ENCODE measurements at places on chromosomes 7 and 10. TPM values are rescaled to one million over a fixed set of nuclear protein-coding genes. Genes with fewer than 3 reads are reported as not detected.

Gene IKZF1
- total RNA-seq: 9.0 TPM

Gene PTPRN2
- total RNA-seq: 18.1 TPM

Gene LIPM
- total RNA-seq: not detected

DNA sequence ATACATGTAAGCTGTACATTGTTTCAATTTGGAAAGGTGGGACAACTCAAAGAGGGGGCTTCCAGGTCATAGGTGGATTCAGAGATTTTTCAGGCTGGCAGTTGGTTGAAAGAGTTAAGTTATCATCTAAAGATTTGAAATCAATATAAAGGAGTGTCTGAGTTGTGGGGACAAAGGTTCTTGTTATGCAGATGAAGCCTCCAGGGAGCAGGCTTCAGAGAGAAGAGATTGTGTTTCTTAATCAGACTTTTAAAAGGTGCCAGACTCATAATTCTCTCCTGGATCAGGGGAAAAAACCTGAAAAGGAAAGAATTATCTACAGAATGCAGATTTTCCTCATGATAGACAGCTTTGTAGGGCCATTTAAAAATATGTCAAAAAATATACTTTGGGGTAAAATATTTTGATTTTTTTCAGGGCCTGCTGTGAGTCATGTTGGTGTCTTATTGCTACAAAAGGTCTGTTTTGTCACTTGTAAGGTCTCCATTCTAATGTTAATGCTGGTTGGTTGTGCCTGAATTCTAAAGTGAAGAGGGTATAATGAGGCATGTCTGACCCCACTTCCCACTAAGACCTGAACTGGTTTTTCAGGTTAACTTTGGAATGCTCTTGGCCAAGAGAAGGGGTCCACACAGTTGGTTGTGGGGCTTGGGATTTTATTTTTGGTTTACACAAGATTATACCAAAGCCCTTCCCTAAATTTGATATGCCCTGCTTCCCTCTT is 52.7 kb upstream of the PRSS1 start:
- H3K27ac ChIP-seq: no peak overlapping the region
- H3K4me1 ChIP-seq: no peaks in the 10 kb centered on the region
- H3K4me3 ChIP-seq: no peak overlapping the region

GRCh38 chr7:131111081-131111576 is 216.5 kb upstream of the MKLN1 start:
- H3K4me1 ChIP-seq: peaks cover 27% of the 10 kb centered on the region
- H3K4me3 ChIP-seq: no peak overlapping the region
- H3K27ac ChIP-seq: no peak overlapping the region
- no peaks in the 10 kb centered on the region for H3K36me3 ChIP-seq
- H3K27me3 ChIP-seq: peaks cover 20% of the 10 kb centered on the region

- no peak overlapping the region for H3K27ac ChIP-seq
- peaks cover 5% of the 10 kb centered on the region for H3K27me3 ChIP-seq
- H3K4me1 ChIP-seq: peaks cover 7% of the 10 kb centered on the region
- DNase-seq: no peak
- no peaks in the 10 kb centered on the region for H3K36me3 ChIP-seq
- H3K4me3 ChIP-seq: no peak overlapping the region
Observed at GRCh38 chr10:121288864-121289661, 309.2 kb downstream of the FGFR2 start.

DNA sequence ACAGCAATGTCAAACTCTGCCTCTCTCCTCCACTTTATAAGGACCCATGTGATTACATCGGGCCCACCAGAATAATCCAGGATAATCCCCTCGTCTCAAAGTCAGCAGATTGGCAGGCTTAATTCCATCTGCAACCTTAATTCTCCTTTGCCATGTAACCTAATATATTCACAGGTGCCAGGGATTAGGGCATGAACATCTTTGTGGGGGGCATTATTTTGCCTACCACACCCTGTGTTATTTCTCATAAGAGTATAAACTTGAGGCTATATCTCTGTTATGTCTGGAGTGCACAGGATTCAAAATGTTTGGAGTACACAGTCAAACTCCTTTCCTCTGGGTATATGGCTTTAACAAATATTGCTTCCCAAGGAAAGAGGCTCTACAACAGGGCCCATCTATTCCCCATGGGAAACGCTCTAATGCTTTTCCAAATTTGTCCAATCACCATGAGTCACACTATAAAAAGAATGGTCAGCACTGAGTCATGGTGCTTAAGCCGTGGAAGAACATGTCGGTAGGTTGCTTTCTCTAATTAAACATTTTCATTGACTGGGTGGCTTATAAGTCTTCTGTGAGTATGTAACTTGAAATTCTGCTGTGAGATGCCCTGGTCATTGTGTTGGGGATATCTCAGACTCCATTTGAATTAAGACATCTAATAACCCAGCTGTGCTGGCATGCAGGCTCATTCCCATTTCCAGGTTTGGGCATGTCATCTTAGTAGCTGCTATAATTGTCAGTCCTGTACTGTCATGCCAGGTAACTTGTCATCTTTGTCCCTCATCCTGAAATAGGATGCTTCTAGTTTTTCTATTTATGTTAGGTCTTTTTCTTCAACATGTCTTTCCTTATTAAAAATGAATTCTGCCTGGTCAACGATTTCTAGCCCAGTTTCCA is 11.5 kb upstream of the AKR1B10 start:
- no peak overlapping the region for H3K27ac ChIP-seq
- H3K27me3 ChIP-seq: peaks cover 2% of the 10 kb centered on the region
- no peaks in the 10 kb centered on the region for H3K4me1 ChIP-seq
- no peak overlapping the region for H3K4me3 ChIP-seq
- no peaks in the 10 kb centered on the region for H3K36me3 ChIP-seq

DNA sequence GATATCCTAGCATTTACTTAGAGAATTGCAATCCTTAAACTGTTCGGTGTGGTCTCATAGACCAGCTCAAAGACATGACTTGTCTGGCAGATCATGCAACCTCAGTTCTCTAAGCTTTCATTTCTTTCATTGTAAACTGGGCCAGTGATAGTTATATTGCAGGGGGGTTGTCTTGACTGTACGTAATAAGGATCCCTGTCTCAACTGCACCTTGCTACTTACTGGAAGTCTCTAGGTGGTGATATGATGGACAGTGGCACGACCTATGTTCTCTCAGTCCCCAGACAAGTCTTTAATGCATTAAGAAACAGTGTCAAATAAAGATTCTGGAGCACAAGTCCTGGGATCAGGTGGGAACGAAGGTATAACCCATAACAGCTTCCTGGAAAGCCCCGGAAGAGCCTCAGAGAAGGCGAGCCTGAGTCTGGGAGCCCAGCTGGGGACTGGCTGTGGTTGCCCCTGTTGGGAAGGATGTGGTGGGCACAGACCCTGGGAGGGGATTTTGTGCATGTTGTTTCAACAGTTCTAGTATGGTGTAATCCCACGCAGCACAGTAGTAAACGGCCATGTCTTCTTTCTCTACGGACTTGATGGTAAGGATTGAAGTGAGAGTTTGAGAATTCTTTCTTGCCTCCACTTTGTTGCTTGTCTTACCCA is 26.0 kb upstream of the TARP start:
- DNase-seq: no peak
- no peaks in the 10 kb centered on the region for H3K36me3 ChIP-seq
- H3K4me1 ChIP-seq: no peaks in the 10 kb centered on the region

- peak overlapping the region; percentile 90 for H3K27ac ChIP-seq
- DNase-seq: no peak
- H3K4me1 ChIP-seq: peaks cover 9% of the 10 kb centered on the region
- H3K27me3 ChIP-seq: no peaks in the 10 kb centered on the region
- H3K4me3 ChIP-seq: peak overlapping the region; percentile 31
- peaks cover 6% of the 10 kb centered on the region for H3K36me3 ChIP-seq
Observed at GRCh38 chr10:121975295-121976086, 474 bp upstream of the NSMCE4A start.

DNA sequence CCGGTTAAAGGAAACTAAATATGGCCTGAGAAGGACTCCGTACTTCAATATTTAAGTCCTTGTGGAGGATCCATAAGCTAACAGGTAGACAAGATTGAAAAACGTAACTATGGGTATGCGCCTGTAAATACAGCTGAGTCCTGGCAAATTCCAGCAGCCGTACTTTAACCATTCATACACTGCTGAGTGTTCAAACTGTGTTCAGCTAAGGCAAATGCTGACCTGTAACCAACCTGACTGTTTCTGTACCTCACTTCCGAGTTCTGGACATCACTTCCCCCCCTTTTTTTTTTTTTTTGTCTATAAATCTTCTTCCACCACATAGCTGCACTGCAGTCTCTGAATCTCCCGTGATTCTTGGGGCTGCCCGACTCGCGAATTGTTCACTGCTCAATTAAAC is 69.1 kb downstream of the SRPK2 start:
- H3K27me3 ChIP-seq: no peaks in the 10 kb centered on the region
- DNase-seq: no peak
- H3K4me3 ChIP-seq: no peak overlapping the region
- peaks cover 5% of the 10 kb centered on the region for H3K4me1 ChIP-seq
- no peaks in the 10 kb centered on the region for H3K36me3 ChIP-seq

GRCh38 chr7:100886936-100887515 is 2.5 kb downstream of the UFSP1 start:
- no peak overlapping the region for H3K27ac ChIP-seq
- H3K27me3 ChIP-seq: no peaks in the 10 kb centered on the region
- H3K4me1 ChIP-seq: peaks cover 48% of the 10 kb centered on the region

DNA sequence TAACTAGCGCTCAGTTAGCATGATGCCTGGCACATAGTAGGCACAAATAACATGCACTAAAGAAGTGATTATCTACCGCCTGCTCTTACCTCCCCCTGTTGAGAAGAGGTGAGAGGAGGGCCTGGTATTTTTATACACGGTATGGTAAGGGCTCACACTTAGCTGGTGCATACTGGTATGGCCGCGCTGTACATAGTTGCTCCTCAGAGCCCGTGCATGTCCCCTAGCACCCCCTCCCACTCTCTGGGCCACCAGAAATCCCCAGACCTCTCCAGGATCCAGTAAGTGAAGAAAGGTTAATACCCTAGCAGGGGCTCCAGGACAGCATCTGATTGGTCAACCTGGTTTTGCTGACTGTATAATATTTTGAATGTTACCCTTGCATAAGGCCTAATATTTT is 121.4 kb downstream of the RAB11FIP2 start:
- H3K27me3 ChIP-seq: no peaks in the 10 kb centered on the region
- no peak for DNase-seq
- H3K36me3 ChIP-seq: no peaks in the 10 kb centered on the region
- H3K4me3 ChIP-seq: no peak overlapping the region
- no peak overlapping the region for H3K27ac ChIP-seq
- no peaks in the 10 kb centered on the region for H3K4me1 ChIP-seq

DNA sequence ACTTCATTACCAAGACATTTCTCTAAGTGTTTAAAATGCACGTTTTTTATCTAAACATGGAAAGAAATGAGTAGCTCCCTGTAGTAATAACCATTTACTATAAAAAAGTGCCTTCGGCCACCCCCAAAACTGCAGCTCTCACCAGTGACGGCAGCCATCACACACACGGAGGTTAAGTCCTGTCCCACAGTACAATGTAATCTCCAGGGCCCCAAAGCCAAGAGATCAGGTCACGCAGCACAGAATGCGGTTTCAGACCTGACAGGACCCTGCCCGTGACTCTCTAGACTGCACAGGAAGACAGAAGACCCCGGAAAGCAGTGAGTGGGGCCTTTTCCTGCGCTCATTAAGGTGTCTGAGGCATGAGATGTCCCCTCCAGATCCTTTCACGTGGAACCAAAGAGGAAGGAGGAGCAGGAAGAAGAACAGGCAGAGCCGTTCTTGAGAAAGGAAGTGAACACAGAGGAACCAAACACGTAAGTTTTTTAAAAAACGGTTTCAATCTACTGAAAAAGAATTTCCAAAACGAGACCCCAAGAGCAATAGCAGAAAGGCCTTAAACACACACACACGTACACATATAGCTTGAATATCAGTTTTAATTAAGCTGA is 125.7 kb downstream of the ZMYND11 start:
- H3K36me3 ChIP-seq: peaks cover 4% of the 10 kb centered on the region
- H3K4me3 ChIP-seq: no peak overlapping the region
- no peaks in the 10 kb centered on the region for H3K27me3 ChIP-seq

- H3K4me1 ChIP-seq: no peaks in the 10 kb centered on the region
- no peaks in the 10 kb centered on the region for H3K27me3 ChIP-seq
- no peak for DNase-seq
- no peak overlapping the region for H3K27ac ChIP-seq
- H3K4me3 ChIP-seq: no peak overlapping the region
- H3K36me3 ChIP-seq: no peaks in the 10 kb centered on the region
Observed at GRCh38 chr10:90197766-90198165, 496.4 kb downstream of the KIF20B start.

GRCh38 chr7:8152489-8153192 is 109.3 kb downstream of the ICA1 start:
- DNase-seq: no peak
- no peaks in the 10 kb centered on the region for H3K27me3 ChIP-seq
- no peaks in the 10 kb centered on the region for H3K36me3 ChIP-seq
- no peak overlapping the region for H3K27ac ChIP-seq

- H3K27ac ChIP-seq: no peak overlapping the region
- no peak overlapping the region for H3K4me3 ChIP-seq
- H3K27me3 ChIP-seq: peaks cover 6% of the 10 kb centered on the region
Observed at GRCh38 chr10:123561141-123561440, 105.1 kb upstream of the GPR26 start.
